Epithelial cell of prostate (primary cell): ENCODE measurements at places on chromosomes 11 and 22.

GRCh38 chr11:64601605-64602465 lies 10.8 kb downstream of the SLC22A12 start:
- no peak for DNase-seq

DNA sequence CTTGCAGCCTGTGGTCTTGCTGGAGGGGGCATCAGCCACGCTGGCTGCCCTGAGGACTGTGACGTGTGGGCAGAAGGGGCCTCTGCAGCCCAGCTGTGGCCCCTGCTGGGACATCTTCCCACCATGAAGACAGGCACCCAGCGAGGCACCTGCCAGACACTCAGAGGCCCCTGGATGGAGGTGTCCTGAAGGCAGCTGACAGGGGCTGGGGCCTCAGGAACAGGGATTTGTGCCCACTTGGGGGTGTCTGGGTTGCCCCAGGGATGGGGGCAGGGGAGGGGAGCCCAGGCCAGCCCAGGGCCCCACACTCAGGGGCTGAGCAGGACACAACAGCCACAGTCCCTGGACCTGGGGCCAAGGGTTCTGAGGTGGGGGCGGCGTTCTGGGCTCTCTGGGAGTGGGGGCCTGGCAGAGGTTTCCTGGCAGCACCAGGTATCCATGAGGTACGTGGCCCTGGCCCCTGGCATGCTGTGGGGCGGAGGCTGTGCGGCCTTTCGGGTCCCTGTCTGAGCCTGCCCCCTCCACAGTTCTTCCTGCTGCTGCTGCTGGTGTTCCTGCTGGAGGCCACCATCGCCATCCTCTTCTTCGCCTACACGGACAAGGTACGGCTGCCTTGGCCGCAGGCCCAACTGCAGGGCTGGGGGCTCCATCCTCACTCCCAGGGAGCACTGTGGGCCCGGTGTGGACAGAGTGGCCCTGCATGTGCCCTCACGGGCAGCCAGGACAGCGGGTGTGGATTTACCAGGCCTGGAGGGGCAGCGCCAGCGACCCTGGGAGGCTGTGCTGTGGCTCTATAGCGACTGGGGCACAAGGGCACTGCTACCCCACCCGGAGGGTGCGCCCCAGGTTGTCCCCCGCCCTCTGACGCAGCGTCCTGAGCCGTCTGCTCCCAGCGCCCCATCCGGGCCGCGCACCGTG lies 21.5 kb downstream of the TSPAN4 start:
- DNase-seq = no peak

DNA sequence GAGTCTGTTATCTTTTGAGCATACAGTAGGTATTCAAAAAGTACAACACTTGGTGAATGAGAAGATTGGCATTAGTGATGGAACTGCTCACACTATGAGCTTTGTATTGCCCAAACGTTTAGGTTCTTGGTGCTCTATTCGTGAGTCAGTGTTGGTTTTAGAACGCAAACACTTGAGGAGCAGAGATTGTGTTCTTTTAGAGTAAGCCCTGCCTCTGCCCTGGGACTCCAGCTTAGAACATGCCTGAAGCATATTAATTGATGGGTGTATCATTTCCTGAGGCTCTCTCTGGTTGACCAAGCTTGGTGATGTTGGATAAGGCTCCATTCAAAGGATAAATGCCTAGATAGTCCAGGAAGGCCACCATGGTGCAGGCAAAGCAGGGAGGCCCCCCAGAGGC lies 10.9 kb downstream of the MTNR1B start:
- no peak for DNase-seq

DNA sequence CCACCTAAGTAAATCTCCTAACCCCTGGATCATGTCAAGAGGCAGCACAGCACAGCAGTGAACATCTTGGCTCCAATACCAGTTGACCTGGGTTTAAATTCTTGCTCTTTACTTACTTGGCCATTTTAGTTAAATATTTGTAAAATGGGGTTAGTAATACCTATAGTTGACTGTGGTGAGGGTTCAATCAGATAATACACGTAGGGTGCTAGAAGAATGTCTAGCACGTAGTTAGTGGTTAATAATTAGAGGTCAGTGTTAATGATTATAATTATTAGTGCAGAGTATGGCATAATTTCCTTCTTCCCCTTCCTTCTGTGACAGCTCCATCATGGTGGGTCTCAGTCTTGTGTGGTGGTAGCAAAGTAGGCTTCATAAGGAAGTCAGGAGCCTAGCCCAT lies 520.8 kb downstream of the INSC start:
- DNase-seq = no peak

DNA sequence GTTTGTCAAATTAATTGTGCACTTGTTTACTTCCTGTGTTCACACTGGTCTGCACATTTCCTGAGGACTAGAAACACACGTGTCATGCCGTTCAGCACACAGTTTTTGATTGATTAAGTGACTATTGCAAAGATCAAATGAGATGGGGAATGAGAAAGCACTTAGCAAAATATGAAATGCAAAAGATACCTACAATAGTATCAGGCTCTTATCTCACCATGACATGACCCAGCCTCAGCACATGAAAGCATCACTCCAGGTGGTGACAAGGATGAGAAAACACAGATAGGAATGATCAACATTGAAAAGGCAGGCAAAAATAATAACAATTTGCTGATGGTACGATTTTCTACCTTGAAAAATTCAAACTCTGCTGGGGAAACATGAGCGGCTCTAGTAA lies 42.1 kb upstream of the TP53I11 start:
- DNase-seq = no peak

DNA sequence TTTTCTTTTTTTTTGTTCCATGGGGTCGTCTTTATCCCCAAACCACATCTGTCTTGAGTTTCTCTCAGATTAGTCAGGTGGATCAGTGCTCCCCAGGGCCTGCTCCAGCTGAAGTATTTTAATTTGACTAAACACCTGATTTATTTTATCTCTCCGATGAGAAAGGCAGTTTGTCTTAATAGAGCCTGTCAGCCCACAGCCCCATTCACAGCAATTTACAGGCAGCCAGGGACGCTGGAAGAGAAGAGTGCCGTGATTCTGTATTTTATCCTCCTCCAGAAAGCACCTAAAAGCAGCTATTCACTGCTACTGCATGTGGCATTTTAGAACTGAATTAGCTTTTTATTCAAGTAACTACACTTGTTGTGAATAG lies 164.5 kb downstream of the SOX6 start:
- DNase-seq = no peak

- DNase-seq = no peak
These were observed 489.5 kb upstream of the B3GAT1 start for GRCh38 chr11:134901542-134901941.

DNA sequence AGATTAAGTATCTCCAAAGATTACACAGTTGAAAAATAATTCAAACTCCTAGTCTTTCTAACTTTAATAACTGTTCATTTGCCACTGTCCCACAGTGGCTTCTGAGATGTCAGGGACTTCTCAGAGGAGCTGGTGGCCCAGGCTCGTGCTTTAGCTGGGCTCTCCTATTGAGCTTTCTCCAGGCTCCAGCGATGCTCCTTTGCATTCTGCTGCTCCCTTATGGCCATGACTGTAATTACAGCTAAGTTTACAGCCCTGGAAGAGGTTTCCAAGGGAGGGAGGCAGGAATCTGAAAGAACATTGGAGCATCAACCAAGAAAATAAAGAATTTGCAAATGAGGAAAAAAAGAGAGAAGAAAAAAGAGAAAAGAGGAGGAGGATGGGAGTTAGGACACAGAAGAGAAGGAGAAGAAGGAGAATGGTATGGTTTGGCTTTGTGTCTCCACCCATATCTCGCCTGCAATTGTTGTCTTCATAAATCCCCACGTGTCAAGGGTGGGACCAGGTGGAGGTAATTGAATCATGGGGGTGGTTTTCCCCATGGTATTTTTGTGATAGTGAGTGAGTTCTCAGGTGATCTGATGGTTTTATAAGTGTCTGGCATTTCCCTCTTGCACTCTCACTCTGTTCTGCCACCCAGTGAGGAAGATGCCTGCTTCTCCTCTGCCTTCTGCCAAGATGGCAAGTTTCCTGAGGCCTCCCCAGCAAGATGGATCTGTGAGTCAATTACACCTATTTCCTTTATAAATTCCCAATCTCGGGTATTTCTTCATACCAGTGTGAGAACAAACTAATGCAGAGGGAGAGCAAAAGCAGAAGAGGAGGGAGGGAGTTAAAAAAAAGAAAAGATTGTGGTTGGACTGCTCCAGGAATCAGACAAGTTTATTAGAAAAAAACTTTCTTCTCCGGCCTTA lies 857.0 kb downstream of the KCNA4 start:
- DNase-seq = no peak

- DNase-seq = no peak
These were observed 48.5 kb upstream of the VPREB1 start for GRCh38 chr22:22196018-22196533.

DNA sequence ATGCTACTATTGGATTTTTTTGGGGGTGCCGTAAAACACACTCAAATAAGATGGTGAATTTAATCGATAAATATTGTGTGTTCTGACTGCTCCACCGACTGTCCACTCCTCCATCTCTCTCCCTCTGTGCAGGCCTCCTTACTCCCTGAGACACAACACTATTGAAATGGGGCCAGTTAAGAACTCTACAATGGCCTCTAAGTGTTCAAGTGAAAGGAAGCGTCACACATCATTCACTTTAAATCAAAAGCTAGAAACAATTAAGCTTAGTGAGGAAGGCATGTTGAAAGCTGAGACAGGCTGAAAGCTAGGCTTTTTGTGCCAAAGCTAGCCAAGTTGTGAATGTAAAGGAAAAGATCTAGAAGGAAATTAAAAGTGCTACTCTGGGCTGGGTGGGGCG lies 156.7 kb downstream of the CTTN start:
- DNase-seq = no peak

DNA sequence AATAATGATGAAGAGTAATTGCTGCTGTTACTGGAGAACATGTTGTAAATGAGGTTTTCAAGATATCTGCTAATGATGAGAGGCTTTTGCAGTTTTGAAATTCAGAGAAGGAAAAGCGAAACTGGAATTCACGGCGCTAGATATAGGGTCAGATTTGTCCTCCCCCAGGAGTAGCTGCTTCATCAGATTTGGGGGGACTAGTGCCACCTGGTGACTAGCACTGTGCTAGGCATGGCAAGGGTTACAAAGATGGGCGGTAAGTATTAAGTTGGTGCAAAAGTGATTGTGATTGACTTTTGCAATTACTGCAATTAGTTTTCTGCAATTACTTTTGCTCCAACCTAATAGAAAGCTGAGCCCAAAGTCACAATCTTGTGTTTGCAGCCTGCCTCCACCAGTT lies 879.9 kb upstream of the TENM4 start:
- no peak for DNase-seq

- no peak for DNase-seq
These were observed 2.3 kb downstream of the KRTAP5-11 start for GRCh38 chr11:71580057-71581003.

GRCh38 chr11:69873166-69874077 lies 54.2 kb upstream of the FGF3 start:
- DNase-seq = no peak

GRCh38 chr11:102318469-102318868 lies 1.2 kb downstream of the BIRC3 start:
- no peak for DNase-seq

DNA sequence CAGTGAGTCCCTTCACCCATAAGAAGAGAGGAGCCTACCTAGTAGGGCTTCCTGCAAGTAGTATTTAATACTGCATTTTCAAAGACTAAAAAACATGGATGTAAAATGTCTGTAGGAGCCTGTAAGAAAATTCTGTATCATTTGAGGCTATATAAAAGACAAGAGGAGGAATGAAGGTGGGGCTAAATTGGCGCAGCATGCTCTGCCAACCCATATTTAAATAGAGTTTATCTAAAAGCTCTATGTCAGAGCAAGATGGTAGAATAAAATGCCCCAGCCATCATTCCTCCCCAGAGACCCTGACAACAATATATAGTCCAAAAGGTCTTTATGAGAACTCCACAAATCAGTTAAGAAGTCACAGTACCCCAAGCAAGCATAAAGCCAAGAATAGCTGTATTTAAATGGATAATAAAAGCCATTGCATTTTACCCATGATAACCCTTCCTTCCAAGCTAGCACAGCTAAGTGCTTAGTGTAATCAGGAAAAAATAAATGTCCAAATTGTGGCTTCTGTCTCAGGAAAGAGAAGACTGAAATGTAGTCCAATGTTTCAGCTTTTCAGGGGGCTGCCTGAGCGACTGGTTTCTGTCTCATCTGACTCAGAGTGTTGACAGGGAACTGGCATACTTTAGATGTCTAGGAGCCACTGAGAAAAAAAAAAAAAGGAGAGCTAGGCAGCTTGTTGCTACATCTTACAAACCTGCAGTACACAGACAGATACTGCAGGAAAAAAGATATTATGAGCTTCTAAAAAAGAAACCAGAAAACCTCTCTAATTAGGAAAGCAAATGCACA lies 258.6 kb downstream of the METTL15 start:
- DNase-seq = no peak

DNA sequence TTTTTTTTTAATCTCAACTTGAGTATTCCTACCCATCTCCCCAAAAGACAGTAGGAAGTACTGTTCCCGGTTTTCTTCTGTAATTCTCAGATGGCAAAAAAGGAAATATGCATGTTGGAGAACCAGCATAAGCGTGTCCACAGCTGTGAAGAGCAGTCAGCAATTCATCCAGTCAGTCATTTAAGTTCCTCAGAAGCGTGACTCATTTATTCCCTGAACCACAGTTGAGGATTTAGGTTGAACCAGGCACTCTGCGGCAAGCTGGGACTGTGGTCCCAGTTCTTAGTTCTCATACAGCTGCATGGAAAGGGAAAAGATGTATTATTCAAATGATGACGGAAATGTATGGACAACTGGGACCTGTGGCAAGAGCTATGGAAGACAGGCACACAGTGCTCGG lies 61.0 kb upstream of the MYO18B start:
- no peak for DNase-seq

GRCh38 chr22:30705710-30706651 lies 11.3 kb downstream of the OSBP2 start:
- DNase-seq = no peak

DNA sequence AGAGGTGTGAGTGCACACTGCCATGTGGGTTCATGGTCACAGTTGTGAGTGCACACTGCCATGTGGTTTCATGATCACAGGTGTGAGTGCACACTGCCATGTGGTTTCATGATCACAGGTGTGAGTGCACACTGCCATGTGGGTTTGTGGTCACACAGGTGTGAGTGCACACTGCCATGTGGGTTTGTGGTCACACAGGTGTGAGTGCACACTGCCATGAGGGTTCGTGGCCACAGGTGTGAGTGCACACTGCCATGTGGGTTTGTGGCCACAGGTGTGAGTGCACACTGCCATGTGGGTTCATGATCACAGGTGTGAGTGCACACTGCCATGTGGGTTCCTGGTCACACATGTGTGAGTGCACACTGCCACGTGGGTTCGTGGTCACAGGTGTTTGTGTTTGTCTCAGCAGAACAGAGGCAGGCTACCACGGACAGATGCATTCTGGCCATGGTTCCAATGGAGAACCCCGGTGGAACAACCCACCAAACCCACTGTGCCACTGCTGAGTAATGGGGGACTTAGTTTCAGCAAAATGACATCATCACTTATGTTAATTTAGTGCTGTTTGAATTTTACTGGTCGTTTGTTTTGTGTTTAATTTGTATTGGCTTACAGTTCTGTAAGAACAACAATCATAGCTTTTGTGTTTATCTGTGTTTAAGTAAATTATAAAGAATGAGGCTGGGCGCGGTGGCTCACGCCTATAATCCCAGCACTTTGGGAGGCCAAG lies 57.2 kb downstream of the RPS6KA4 start:
- DNase-seq = no peak

- DNase-seq = no peak
These were observed 133.7 kb upstream of the FIBIN start for GRCh38 chr11:26860091-26860780.

GRCh38 chr11:15248749-15249148 lies 134.0 kb downstream of the INSC start:
- no peak for DNase-seq
